ENCODE measurements at places on chromosomes 16 and 17.

GRCh38 chr16:46844771-46845170 is 13.8 kb upstream of the C16orf87 start:
- DNase-seq, result no peak

DNA sequence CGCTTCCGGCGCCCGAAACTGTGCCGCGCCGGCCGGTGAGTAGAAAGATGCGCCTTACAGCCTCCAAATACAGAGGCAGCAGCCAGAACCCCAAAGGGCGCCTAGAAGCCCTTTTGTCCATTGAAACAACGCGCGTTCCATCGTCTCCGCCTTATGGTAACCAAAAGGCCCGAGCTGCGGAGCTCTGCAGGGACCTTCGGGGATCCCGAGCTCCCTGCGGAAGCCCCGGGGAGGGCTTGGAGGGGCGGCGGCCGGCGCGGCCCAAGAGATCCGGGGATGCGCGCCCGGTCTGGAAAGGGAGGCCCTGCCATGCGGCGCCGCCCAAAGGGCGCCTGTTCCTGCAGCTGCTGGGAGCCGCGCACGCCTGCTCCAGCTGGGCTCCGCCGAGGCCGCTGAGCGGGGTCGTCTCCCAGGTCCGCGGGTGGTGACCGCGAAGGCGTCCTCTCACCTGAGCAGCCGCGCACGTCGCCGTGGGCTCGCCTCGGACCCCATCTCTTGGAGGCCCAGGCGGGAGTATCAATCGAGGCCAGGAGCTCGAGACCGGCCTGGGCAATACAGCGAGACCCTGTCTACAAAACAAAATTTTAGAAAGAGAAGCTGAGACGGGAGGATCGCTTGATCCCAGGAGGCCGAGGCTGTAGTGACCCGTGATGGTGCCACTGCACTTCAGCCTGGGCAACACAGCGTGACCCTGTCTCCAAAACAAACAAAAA is 742 bp upstream of the FBXO31 start:
- DNase-seq, result peak; percentile 81

- no peak for DNase-seq
These were observed 34.3 kb downstream of the ABR start for GRCh38 chr17:1145311-1145986.

GRCh38 chr17:67164302-67164701 is 80.7 kb downstream of the HELZ start:
- DNase-seq, result no peak

DNA sequence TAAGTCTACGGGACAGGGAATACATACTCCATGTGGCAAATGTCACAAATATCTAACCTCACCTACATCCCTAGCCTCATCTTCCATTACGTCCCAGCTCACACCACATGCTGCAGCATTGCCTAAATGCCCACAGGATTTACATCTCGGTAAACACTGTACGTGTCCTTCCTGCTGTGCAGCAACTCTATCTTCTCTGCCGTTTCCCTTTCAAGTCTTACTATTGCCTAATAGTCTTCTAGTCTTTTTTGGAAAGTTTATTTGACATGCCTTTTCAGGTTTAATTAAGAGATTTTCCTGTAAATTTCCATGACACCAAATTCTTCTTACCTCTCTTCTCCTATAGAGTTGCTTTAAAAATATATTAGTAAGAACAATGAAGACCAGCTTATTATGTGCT is 120.5 kb downstream of the HS3ST4 start:
- no peak for DNase-seq

GRCh38 chr16:73000020-73000906 is 47.7 kb downstream of the ZFHX3 start:
- DNase-seq, result peak; percentile 49

GRCh38 chr16:82651921-82652601 is 25.3 kb downstream of the CDH13 start:
- DNase-seq, result peak; percentile 41

GRCh38 chr16:71338193-71338592 is 20.3 kb upstream of the CALB2 start:
- DNase-seq, result no peak

DNA sequence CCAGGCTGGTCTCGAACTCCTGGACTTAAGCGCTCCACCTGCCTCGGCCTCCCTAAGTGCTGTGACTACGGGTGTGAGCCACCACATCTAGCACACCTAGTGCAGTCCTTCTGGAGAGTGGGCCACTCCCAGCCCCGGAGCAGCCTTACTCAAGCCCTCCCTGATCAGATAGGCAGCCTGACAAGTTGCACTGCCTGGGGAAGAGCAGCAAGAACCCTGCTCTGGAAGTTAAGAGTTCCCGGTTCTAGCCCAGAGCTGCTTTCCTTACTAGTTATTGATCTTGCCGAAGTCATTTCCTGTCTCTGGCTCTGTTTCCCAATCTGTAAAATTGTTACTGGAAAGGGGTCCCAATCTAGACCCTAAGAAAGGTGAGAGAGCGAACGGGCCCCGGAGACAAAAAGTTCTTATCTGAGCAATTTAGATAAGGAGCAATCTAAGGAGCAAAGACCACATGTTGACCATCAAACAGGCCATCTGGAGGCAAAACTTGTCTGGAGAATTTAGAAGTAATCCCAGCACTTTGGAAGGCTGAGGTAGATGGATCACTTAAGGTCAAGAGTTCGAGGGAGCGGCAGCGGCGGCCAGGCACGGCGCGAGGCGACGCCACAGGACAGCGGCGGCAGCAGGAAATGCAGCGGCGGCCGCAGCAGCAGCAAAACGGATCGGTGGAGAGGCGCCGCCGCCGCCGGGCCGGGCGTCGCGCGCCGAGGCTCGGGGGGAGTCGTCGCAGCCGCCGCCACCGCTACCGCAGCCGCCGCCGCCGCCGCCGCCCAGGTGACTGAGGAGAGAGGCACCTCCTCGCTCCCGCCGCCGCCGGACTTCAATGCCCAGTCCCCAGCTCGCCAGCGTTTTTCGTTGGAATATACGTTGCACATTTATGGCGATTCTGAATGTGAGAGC is 4.3 kb upstream of the NAGLU start:
- peak; percentile 83 for DNase-seq

- DNase-seq, result peak; percentile 55
These were observed 55.7 kb downstream of the MARF1 start for GRCh38 chr16:15587152-15587825.

- DNase-seq, result no peak
These were observed 32.4 kb downstream of the TIMM22 start for GRCh38 chr17:1029196-1029921.

- peak; percentile 99 for DNase-seq
These were observed 25.5 kb downstream of the COPZ2 start for GRCh38 chr17:48012151-48012520.

DNA sequence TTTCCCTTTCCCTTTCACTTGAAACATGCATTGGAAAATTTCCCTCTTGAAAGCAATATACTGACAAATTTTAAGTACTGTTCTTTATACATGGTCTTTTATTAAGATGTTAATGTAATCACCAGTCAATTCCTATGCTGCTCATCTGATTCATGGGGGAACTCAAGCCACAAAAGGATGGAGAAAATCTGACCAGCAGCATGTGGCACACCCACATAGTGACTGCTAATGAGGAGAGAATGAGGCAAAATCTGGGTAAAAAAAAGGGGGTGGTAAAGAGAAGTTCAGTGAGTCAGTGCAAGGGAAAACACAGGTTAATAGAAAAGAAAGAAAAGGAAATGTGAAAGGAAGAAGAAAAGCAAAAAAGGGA is 11.3 kb downstream of the RFFL start:
- no peak for DNase-seq

DNA sequence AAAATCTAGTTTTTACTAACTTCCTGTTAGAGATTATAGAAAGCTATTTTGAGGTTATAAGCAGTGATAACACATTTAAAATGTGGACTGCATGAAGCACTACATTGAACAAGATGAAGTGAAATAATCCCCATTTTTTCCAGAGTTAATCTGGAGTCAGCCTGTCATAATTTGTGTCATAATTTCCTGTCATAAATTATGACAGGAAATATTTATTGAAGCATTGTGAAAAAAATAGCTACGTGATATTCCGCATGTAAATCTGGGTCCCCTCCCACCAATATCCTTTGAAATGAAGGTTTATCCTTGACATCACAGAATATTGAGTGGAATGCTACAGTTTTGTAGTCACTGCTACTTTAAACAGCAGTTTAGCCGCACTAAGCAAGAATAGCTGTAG is 40.1 kb downstream of the OMG start:
- DNase-seq, result no peak

DNA sequence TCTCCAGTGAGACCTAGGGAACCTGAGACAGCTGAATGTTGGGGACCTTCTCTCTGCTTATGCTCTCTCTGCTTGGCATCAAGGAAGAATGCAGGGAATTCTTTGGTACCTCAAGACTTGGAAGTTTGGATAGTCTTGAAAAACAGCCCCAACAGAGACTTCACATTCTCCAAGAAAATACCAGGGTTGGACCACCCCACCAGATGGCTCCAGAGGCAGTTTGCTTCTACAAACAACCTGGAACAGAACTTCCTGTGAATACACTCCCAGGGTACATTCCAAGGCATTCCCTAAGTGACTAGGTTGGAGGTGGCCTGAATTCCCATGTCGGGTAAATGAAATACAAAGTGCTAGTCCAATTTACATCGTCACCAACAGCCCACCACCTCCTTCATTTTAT is 314.4 kb downstream of the PMP22 start:
- DNase-seq, result no peak

DNA sequence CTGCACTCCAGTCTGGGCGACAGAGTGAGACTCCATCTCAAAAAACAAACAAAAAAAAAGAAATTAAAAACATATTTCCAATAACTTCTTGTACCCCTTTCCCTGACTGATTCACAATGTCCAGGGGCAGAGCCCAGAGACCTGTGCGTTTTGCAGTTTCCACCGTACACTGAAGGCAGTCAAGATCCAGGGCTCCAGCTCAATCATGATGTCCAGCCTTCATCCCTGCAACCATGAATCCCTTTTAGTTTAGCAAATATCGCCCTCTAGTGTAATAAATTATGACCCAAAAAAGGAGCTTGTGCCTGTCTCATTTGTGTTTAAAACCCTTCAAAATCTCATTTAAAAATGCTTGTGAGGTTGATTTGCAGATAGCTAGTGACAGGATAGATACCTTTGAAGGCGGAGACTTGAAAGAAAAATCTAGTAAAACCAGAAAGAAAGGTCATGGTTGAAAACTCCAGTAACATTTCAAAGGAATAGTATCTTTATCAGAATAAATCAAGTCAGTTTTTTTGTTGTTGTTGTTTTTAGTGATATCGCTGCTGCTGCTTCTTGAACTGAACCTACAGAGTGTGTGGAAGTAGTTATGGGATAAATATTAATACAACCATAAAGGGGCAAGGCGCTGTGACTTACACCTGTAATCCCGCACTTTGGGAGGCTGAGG is 3.7 kb upstream of the ERN1 start:
- peak; percentile 82 for DNase-seq

- DNase-seq, result no peak
These were observed 59.4 kb upstream of the CMIP start for GRCh38 chr16:81385031-81385756.

DNA sequence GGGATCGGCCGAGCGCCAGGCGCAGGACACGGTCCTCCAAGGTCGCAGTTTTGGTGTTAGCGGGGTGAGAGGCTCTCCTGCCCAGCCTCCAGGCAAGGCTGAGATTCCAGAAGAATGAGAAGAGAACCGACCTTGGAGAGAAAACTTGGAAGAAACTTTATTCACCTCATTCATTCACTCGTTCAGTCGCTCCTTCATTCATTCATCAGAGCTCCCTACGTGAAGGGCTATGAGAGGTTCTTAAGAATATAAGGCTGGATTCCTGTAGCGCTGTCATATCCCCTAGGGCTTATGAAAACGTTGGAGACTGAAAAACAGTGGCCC is 991 bp upstream of the MYH10 start:
- no peak for DNase-seq

DNA sequence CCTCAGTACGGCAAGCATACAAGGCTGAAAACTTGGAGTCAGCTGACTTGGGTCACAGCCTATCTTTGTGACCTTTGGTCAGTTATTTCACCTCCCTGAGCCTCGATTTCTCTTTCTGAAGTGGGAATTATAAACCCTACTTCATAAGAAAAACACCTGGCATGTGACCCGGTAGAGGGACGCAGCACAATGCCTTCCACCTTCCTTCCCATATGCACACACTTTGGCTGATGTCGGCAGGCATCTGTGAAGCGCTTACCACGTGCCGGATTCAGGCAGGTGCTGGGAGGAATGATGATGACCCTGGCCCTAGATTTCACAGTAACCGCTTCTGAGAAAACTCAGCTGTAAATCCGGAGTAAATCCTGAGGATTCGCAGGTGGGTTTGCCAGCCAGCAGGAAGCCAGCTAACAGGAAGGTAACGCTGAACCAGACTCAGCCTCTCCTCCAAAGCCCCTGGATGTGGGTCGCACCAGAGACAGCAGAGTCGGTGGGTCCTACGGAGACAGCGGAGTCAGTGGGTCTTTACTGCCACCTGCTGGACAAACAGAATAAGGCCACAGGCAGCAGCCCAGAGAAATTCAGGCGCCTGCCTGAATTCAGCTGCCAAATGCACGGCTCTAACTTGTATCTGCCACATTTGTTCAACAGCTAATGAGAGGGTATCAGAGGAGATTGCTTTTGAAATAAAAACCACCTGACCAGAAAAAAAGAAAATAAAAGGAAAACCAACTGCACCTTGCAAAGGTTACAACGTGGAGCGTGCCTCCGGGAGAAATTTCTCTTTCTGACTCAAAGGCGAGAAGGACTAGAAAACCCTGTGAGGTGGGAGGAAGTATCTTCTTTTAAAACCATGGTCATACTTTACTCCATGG is 16.6 kb downstream of the COPRS start:
- peak; percentile 78 for DNase-seq

DNA sequence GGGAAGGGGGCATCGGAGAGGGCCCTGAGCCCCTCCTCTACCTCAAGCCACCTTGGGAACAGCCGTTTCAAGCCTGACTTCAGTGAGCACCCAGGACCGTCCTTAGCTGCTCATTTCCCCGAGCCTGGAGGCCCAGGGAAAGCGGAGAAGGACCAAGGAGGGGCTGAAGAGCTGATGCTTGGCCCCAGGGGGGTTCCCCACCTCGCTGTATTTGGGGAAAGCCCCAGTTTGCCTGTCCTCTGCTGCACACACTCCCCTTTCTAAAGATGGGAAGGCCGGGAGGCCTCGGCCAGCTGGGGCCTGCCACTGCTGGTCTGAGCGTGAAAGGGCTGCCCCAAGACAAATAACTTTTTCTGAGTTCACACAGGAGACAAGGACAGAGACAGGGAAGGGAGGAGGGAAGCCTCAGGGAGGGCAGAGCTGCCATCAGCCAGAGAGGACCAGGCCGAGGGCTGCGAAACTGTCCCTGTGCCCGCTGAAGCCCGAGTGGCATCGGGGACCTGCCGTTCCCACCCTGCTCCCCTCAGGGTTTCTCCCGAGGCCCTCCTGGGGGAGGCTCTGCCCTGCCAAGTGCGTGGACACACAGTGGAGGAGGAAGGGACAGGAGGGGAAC is 11.6 kb downstream of the ZACN start:
- no peak for DNase-seq

DNA sequence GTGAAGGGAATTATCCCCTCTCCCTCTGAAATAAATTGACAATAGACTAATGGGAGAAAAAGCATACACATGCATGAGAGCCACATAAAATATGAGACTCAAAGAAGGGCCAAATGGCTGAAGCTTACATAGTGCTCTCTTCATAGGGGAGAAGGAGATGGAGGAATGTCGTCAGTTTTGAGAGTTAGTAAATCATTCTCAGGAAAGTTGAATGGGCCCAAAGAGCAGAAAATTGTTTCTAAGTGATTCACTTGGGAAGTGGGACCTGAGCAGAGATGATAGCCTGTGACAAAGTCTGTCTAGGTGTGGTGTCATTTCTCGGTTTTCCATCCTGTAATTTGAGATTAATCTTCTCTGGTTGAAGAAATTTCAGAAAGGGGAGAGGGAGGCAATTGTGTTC is 35.0 kb downstream of the BCAS3 start:
- no peak for DNase-seq

- DNase-seq, result peak; percentile 99
These were observed at the start of gene RAB40B for GRCh38 chr17:82698065-82698973. TSS of gene RAB40B (minus strand) at chr17:82698698. CDS start at chr17:82698596, 102 bp downstream.

Measured in NCI-H69 (cell line).